Camera-type eye (tissue), 1 donor: ENCODE measurements at places on chromosomes 1 and 21. TPM values are rescaled to one million over a fixed set of nuclear protein-coding genes. Genes with fewer than 3 reads are reported as not detected.

Gene DLGAP3
- 2.6 TPM for total RNA-seq

Gene GIPC2
- 2.1 TPM for total RNA-seq

Gene ECM1
- 2.1 TPM for total RNA-seq

Gene DYNLT5
- total RNA-seq = 4.6 TPM

Gene STX12
- total RNA-seq = 66.6 TPM

Gene TMCC2
- 45.5 TPM for total RNA-seq

Gene NUDT17
- total RNA-seq = 1.9 TPM

Gene APCS
- total RNA-seq = not detected

Gene KCNJ9
- total RNA-seq = 4.1 TPM

Gene ZRANB2
- total RNA-seq = 164 TPM

Gene REN
- total RNA-seq = not detected

Gene KANK4
- total RNA-seq = 18.5 TPM

Gene GPR25
- total RNA-seq = not detected

Gene KRTAP21-2
- total RNA-seq = not detected

Gene KPRP
- not detected for total RNA-seq

Gene TNFRSF9
- total RNA-seq = not detected

Gene LEPR
- 73.2 TPM for total RNA-seq

Gene PAX7
- 3.1 TPM for total RNA-seq

Gene GBP5
- total RNA-seq = 0.93 TPM

Gene TGFBR3
- 41.1 TPM for total RNA-seq

Gene AIRE
- total RNA-seq = 0.27 TPM

Gene KRTAP19-2
- not detected for total RNA-seq

Gene NCF2
- total RNA-seq = 8.9 TPM

Gene SLAMF9
- not detected for total RNA-seq
